GM23248 (cell line): ENCODE measurements at places on chromosomes 5 and 9. TPM values are rescaled to one million over a fixed set of nuclear protein-coding genes. Genes with fewer than 3 reads are reported as not detected.

DNA sequence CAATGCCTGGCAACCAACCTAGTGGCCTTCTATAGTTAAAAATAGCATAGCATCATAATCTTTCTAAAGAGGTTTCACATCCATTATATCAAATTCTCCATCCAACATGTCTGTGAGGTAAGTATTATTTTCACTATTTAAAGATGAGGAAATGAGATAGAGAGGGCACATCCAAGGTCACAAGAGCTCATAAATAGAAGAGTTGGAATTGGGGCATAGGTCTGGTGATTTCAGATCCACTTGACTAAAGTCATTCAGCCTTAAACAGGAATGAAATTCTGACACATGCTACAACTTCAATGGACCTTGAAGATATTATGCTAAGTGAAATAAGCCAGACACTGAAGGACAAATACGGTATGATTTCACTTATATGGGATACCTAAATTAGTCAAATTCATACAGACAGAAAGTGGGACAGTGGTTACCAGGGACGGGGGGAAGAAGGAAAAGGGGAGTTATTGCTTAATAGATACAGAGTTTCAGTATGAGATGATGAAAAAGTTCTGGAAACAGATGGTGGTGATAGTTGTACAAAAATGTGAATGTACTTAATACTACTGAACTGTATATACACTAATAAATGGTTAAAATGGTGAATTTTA is 259.6 kb upstream of the NR4A3 start:
- DNase-seq = no peak

DNA sequence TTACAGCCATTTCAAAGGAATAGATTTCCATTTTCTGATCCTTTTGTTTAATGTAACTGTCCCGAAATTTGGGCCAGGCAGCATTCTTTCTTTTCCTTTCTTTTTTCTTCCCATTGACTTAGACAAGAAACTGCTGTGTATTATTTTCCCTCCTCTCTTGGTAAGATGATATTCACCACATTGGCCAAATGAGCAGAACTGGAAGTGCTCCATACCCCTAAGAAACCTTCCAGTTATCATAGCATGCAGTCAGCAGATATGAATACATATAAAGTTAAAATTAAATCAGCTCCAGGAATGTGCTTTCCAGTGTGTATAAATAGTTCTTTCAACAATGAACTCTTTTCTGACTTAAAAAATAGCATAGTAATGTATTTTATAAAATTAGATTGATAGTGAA is 168.5 kb upstream of the GAS1 start:
- DNase-seq = no peak

DNA sequence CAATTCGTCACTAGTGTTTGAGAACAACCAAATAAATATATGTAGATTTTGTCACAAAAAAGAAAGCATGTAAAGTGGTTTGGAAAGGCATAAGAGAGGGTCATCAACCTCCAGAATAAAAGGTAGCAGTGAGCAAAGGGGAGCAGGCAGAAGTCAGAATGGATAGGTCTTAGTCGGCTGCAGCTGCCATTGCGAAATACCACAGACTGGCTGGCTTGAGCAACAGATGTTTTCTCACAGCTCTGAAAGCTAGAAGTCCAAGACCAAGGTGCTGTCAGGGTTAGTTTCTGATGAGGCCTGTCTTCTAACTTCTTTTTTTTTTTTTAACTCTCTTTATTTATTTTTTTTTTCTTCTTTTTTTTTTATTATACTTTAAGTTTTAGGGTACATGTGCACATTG is 208.1 kb upstream of the PIK3R1 start:
- peak; percentile 81 for DNase-seq

- peak; percentile 95 for DNase-seq
Measured at GRCh38 chr9:91197232-91198181, 164.2 kb downstream of the AUH start.

DNA sequence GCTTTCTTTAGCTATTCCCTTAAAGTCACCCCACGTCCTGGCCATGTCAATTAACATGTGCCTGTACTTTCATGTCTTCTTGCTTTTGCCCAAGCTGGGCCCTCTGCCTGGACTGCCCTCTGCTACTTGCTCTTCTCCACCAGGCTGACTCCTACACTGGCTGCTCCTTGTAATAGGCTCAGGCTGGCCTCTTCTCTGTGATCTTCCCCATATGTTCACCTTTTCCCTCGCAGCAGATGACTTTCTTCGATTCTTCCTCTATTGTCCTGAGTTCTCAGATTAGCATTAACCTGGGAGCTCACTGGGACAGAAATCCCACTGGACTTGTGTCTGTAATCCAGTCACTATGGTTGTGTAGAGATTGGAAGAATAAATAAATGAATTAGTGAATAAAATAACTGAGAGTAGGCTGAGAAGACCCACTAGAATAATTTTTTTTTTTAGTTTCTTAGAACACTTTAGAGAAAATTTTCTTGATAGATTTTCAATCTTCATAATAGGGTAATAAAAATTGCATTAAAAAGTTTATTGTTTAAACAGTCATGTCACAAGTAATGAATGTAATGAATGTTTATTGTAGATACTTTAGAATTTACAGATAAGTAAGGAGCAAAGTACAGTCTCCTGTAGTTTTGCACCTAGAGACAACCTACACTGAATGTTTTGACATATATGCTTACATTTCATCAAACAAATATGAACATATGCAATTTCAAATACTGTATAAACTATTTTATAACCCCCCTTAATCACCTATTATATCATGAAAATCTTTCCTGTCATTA is 47.4 kb upstream of the TNFSF15 start:
- DNase-seq = no peak

GRCh38 chr5:146662229-146662628 is 146.2 kb upstream of the GPR151 start:
- DNase-seq = no peak

DNA sequence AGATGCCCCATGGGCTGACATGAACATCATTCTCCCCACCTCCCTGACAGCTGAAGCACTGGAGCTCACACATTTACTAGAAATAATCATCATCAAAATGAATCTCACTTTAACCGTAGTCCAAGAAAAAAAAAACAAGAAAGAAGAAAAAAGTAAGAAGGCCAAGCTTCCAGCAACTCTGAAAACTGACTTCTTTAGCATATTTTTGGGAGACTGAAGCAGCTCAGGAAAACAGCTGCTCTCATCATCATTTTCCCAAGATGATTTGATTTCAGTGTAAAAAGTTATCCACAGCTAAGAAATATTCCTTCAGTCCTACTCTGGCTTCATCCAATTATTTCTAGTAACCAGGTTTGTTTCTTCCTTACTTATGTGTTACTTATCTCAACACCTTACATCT is 91.7 kb downstream of the GLDC start:
- no peak for DNase-seq

Gene SH3GL2
- 0.06 TPM in 1 of 2 replicates, not detected in the other for polyA plus RNA-seq

Gene GAS1
- polyA plus RNA-seq = 8.1 and 10.7 TPM in 2 replicates

Gene LECT2
- 0.41 and 0.51 TPM in 2 replicates for polyA plus RNA-seq
